ENCODE measurements at places on chromosomes 7 and 10.

- peak; percentile 3 for DNase-seq
These were observed 336.9 kb upstream of the NPSR1 start for GRCh38 chr7:34320926-34321661.

DNA sequence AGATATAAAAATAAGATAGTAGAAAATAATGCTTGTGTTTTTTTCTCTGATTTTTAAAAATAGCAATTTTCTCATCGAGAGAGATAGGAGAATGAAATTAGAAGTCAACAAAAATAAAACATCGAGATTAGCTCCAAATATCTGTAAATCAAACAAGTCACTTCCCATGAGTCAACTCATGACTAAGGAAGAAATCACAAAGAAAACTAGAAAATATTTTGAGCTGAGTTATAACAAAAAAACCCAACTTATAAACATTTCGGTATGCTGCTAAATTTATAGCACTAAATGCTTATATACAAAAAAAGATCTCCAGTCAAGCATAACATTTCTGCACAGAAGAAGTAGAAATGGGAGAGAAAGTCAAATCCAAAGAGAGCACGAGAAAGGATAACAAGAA lies 140.1 kb downstream of the ITGA8 start:
- no peak for DNase-seq

GRCh38 chr7:90760892-90761291 lies 164.8 kb downstream of the CDK14 start:
- no peak for DNase-seq

- DNase-seq: no peak
These were observed 163.6 kb downstream of the NEURL1 start for GRCh38 chr10:103657061-103657591.

DNA sequence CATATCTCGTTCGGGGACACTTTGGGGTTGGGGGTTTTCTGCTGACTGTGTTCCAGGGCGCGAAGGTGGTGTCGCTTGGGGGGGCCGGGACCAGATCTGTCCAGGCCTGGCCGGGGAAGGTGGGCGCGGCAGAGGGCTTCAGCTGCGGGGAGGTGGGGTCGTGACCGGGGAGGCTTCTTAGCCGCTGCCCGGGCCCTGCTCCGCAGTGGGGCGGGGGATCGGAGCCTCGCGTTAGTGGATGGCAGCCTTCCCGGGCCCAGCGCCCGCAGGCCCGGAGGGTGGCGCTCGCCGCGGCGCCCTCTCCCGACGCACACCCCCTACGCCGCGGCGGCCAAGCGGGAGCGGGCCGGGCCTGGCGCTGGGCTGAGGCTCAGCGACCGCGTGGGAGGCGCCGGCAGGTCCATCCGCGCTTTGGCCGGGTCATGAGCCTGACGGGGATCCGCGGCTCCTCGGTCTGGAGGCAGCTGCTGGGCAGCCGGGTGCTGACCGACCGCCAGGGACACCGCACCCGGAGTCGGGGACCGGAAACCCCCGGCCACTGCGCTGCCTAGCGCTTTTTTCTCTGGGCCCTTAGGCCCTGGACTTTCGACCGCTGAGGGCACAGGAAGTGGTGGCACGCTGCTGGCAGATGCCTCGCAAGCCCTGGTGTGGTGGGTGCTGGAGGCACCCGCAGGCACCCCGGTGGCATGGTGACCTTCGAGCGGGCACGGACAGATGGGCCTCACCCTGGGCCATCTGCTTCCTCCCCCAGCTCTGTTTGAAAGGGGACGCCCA lies 1.2 kb downstream of the AGAP3 start:
- peak; percentile 35 for DNase-seq

DNA sequence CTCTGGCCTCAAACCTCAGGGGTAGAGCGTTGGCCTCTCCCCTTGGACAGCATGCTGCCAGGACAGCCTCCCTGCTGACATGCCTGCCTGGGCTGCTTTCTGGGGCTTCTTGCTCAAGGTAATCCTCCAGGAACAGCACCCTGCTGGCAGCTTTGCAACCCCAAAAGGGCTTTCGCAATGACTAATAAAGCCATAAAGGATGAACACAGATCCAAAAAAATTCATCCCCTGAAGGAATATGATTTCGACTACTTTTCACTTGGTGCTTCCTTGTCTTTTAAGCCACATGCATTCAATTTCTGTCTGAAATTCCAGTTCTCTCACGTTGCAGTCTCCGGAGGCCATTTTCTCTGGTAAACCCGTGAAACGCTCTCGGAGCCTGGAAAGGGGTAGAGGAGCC lies 15.1 kb upstream of the SH3PXD2A start:
- DNase-seq: no peak

DNA sequence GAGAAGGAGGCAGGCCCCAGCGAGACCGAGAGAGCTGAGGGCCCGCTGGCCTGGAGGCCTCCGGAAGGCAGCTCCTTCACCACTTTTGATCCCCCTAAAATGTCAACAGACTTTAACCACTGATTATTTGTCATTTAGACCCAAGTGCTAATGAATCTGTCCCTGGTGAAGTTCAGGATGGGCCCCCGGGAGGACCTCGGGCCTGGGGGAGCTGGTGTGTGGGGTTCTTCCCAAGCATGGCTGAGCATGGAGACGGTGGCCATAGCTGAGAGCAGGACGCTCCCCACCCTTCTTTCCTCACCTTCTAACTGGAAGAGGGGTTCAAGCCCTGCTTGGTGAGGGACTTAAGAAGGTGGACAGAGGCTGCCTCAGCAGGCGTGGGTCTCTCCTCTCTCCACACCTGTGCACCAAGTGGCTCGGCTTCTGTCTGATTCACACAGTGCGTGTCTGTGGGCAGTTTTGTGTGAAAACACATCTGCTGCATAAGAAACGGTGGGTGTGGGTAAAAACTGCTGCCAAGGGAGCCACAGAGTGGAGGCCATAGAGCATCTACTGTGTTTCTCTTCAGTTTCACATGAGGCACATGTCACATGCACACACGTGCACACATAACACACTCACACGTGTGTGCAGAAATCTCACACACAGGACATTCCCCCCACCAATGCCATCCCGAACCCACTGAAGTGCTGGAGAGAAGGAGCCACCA lies 53.5 kb upstream of the VIPR2 start:
- no peak for DNase-seq
